ENCODE measurements at places on chromosomes 5 and 9.

DNA sequence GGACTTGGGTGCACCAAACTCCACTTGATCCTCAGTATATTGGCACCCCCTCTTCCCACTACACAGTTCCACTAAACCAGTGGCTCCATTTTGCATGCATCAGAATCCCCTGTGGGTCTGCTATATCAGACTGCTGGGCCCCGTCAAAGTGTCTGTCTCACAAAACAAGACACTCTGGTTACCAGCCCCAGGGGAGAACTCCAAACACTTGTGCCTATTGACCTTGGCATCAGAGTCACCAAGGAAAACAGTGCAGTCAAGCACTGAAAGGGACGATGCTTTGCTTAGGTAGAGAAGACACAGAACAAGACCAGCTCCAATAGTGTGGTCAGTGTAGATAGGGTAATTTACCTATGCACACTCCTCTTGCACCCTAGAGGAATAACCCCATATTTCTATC, 205.8 kb upstream of the RAI14 start:
- no peak for DNase-seq

GRCh38 chr5:176341325-176342157, 20.0 kb downstream of the KIAA1191 start:
- no peak for DNase-seq

DNA sequence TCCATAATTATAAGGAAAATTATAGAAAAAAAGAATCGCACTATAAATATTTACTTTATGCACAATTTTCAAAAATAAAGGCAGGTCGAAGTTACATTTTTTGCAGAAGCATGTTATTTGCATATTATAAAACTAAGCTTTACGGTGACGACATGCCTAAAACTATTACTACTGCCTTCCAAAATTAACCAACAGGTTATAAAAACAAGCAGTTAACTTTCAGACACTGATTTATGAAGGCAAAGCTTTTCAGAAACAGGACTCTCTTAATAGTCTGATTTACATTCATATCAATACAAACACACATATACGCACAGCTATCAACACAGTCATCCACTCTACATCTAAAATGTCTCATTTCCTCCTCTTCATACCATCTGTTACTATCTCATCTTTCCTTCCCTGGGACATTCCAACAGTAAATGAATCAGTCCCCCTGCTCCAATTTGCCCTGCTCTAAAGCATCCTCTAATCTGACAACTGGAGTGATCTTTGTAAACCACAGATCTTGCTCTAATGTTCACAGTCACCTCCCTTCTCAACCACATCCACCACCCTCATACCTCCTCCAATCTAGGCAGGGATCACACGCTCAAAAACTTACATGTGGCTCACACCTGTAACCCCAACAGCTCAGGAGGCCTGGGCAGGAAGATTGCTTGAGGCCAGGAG, 21.6 kb downstream of the FBXW11 start:
- no peak for DNase-seq

- DNase-seq, result no peak
Observed at GRCh38 chr5:56615361-56616153, 199.8 kb upstream of the MAP3K1 start.

DNA sequence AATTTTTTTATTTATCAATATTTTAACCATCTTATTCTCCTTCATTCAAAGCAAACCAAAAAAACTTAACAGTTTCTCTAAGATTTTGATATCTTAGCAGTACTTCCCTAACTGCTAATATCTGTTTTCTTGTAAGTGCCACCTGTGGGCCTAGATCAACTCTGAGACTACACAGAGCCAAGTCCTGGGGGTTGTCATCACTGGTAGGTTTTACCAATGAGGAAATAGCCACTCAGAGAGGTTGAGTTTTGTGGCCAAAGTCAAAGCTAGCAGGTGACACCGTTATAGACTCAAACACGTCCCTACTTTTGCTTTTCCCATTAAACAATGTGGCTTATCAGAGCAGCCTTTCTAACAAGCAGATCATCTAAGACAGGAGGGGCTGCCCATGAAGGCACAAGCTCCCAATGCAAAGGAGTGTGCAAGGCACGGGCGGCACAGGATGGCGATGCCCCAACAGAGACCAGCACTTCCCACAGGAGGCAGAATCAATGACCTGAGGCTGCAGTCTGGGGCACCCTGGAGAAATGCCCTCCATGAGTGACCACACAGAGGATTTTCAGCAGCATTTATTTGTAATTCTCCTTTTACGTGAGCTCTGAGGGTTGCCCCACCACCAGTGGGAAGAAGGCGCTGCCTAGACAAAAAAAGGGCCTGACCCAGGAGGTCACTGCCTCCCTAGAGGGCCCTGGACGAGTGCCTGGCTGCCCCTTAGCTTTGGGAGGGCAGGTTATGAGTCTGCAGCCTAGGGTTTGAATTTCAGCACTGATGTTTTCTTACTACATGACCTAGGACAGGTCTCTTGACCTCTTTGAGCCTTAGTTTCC, 7.4 kb downstream of the TBC1D2 start:
- no peak for DNase-seq

DNA sequence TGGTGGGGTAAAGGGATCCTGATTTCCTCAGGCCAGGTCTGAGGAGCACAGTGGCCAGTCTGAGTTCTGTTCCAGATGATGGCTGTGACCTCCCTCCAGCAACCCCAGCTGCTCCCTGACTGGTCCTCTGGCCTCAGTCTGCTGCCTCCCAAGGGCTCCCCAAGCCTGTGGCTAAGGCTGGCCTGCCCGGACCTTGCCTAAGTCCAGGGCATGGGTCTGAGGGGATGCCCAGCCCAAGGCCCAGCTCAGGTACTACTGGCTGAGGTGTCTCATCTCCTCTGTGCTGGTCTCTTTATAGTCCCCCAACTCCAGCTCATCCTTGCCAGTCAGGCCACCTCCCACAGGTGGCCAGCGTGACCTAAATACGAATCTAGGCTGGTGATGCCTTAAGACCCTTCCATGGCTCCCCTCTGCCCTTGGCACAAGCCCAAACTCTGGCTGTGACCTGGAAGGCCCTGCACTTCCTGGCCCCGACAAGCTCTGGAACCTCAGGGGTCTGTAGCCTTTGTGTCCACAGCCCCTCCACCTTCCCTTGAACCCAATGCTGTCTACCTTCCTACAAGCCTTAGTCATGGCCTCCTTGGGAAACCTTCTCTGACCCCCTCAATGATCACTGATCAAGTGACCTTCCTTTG, 9.8 kb downstream of the KIF12 start:
- no peak for DNase-seq

GRCh38 chr9:137703842-137704508, 85.2 kb downstream of the EHMT1 start:
- DNase-seq, result no peak

DNA sequence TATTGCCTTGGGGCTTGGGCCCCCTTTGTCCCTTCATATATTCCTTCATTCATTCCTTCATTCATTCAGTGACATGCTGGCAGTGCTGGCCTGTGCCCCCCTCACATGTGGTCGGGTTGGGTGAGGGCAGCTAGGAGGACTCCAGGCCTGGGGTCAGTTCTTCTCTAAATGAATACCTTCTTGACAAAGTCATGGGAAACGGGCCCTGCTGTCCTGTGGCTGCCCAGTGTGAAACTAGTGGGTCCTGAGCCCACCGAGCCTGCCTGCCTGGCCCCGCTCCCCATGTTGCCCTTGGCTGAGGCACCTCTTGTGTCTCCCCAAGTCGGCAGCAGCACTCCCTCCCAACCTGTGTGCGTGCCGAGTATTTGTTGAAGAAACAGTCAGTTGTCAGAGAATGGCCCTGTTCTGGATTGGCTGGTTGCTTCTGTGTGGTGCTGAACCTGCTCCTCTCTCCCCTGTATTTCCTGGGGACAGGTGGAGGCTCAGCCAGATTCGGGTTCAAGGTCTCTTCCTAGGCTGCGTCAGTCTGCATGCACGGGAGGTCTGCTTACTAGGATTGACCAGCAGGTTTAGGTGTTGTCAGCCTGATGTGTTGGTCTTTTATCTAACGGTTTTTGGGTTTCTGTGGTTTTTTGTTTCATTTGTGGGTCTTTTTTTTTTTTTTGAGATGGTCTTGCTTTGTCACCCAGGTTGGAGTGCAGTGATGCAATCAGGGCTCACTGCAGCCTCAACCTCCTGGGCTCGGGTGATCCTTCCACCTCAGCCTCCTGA, 3.0 kb upstream of the CEL start:
- DNase-seq, result no peak

DNA sequence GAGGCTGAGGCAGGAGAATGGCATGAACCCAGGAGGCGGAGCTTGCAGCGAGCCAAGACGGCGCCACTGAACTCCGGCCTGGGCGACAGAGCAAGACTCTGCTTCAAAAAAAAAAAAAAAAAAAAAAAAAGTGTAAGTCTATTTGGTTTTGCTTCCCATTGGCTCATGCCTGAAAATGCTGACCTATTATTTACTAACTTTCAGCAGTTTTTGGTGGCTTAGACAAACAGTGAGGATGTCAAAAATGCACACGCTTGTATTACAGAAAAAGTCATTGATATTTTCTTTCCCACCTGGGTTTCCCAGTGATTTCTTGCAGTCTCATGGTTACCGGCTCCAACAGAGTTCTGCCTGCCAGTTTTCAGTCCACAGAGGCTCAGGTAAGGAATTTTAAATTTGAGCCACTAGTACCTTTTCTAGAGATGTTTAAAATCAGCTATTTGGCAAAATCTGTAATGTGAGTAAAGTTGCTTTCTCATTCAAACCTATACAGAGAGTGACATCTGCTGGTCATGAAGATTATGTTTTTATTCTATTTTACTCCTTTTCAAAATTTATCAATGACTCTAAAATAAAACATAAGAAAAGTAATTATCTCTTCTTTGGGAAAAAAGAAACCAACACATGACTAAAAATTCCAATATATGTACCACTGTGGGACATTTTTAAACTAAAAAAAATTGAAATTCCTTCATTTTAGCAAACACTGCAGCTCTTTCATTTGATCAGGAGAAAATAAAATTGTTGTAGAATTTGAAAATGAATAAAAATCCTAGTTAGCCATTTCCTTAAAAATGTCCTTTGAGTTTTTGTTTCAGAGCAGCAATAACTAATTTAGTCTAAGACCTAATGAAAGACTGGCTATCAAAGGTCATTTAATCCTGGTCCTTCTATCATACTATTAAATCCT, 8.8 kb downstream of the FAM200C start:
- DNase-seq, result no peak

GRCh38 chr5:9112520-9113291, 433.2 kb downstream of the SEMA5A start:
- no peak for DNase-seq

- no peak for DNase-seq
Observed at GRCh38 chr9:82216435-82216834, 227.9 kb downstream of the SPATA31D1 start.

GRCh38 chr9:124220946-124221451, 36.8 kb upstream of the NEK6 start:
- peak; percentile 56 for DNase-seq

DNA sequence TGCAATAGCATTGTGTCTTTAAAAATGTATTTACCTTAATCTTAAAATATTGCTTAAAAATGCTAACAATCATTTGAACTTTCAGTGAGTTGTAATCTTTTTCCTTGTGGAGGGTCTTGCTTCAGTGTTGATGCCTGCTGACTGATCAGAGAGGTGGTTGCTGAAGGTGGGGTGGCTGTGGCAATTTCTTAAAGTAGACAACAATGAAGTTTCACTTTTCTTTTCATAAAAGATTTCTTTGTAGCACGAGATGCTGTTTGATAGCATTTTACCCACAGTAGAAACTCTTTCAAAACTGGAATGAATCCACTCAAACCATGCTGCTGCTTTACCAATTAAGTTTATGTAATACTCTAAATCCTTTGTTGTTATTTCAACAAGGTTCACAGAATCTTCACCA, 50.8 kb downstream of the NR3C1 start:
- DNase-seq, result no peak

GRCh38 chr5:103849934-103850333, 287.3 kb upstream of the NUDT12 start:
- no peak for DNase-seq

GRCh38 chr9:112852741-112853504, 37.8 kb downstream of the SLC46A2 start:
- DNase-seq, result no peak

- no peak for DNase-seq
Observed at GRCh38 chr5:172002310-172002709, 4.1 kb downstream of the FBXW11 start.
